ENCODE measurements at places on chromosomes 4 and X.

DNA sequence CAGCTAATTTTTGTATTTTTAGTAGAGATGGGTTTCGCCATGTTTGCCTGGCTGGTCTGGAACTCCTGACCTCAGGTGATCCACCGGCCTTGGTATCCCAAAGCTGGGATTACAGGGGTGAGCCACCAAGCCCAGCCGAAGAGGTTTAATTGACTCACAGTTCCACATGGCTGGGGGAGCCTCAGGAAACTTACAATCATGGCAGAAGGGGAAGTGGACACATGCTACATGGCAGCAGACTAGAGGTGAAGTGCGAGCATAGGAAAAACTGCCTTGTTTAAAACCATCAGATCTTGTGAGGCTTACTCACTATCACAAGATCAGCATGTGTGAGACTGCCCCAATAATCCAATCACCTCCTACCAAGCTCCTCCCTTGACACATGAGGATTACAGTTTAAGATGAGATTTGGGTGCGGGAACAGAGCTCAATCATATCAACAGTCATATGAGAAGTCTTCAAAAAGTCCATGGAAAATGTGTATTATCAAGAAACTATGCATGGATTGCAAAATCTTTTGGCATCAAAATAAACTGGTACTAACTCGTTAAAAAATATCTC is 25.8 kb upstream of the RPL39 start:
- DNase-seq, result no peak

GRCh38 chrX:113157496-113157895 is 316.9 kb upstream of the AMOT start:
- DNase-seq, result no peak

GRCh38 chr4:164293203-164293602 is 460.7 kb upstream of the SMIM31 start:
- no peak for DNase-seq

GRCh38 chrX:104745152-104745551 is 179.2 kb downstream of the IL1RAPL2 start:
- DNase-seq, result no peak

DNA sequence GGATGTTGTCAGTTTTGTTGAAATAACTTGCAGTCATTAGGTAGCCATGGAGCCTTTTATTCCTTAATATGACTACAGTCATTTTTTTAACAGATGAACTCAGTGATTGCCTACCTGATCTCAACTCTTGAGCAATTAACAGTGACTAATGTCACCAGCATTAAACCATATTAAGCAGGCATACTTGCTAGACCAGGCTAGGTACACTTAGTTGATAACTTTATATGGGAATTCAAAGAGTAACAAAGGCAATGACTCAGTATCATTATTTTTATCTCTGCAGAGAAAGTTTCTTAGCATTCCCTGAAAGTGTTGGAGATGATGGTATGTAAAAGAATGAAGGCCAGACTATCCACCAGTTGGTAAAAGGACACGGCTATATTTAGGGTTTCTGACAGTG is at the start of gene C4orf54:
TSS of gene C4orf54 (minus strand) at position 31 of the 400 bp plus-strand sequence. CDS start 3,180 bp downstream, outside the sequence.
- DNase-seq, result no peak

DNA sequence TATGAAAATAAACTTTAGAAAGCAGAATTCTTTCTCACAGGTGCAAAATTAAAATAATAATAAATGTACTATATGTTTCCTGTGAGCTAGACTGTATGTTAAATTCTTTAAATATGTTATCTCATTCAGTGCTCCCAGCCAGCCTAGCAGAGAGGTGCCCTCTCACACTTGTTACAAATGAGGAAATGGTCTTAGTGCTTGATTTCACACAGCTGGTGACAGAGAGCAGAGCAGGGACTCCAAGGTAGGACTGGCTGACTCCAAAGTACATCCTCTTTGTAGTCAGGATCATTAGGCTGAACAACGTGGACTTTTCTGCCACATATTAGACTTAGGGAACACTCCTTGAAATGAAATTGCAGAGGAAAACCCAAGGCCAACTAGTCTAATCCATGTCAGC is 72.0 kb upstream of the HHIP start:
- no peak for DNase-seq

DNA sequence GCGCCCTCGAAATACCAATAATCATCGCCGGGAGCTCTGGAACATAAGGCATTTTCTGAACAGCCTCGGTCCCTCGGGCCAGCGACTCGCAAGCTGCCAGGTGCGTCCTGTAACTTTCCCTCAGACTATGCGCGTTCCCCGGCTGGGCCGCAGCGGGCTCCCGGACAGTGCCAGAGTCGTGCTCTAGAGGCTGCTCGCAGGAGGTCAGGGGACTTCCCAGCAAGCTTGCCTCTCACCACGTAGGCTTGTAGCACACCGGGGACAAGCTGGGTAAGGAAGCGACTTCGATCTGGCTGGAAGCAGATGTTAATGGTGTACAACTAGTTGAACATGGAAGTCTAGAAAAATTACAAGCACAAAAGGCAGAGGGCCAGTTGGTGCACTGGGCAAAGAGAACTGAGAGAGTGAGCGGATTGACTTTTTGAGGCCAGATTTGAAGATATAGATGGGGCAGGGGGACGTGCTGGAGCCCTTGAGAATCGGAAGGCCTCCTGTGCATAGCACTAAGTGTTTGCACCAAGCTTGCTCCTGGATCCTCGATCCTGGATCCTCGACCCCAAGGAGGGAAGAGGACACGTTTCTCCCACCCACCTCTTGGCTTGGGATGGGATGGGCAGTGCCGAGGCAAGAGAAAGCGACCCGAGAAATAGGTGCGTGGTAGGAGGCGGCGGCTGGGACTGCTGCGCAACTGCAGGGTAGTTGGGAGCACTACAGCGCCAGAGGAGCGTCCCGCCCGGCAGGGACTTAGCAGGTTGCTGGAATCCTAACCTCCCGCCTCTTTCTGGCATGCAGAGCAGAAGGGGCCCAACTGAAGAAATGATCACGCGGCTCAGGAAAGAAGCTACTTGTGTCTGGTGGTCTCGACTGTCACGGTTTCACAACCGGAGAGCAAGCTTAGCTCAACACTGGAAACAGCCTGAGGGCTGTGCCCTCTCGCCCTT is 19.9 kb upstream of the ZIC3 start:
- DNase-seq, result no peak

DNA sequence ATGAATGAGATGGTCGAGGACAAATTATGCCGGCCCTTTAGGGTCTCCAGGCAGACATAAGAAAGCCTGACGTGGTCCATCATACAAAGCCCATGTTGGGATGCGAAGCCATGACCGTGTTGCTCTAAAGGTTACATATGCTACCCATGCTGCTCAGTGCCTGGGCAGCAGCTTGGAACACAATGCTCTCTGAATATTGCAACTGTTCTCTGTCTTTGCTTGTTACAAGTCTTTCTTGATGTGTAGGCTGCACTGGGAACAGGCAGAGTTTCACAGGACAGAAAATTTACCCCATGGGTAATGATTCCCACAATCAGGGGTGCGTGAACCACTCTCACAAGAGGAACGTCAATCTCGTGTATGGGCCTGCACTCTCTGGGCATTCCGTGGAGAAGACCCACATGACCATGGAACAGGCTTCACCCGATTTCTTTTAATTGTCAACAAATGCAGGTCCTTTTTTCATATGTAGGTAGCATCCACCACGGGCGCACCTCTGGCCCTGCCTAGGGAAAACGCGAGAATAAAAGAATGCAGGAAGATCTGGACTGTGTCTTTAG is 66.3 kb downstream of the NBDY start:
- DNase-seq, result no peak

DNA sequence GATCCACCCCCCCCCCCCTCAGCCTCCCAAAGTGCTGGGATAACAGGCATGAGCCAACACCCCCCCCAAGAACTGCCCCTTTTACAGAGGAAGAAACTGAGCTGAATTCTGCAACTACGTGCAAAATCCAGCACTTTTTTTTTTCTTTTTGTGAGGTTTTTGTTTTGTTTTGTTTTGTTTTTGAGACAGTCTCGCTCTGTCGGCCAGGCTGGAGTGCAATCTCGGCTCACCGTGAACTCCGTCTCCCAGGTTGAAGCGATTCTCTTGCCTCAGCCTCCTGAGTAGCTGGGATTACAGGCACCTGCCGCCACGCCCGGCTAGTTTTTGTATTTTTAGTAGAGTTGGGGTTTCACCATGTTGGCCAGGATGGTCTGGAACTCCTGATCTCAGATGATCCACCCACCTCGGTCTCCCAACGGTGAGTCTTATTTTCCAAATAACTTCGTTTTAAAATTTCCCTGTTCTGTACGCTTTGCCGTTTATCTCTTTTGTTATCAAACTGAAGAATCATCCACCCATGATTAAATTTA is 4.9 kb downstream of the CRLF2 start:
- DNase-seq, result no peak

GRCh38 chrX:134480061-134480460 is 20.1 kb downstream of the HPRT1 start:
- no peak for DNase-seq

DNA sequence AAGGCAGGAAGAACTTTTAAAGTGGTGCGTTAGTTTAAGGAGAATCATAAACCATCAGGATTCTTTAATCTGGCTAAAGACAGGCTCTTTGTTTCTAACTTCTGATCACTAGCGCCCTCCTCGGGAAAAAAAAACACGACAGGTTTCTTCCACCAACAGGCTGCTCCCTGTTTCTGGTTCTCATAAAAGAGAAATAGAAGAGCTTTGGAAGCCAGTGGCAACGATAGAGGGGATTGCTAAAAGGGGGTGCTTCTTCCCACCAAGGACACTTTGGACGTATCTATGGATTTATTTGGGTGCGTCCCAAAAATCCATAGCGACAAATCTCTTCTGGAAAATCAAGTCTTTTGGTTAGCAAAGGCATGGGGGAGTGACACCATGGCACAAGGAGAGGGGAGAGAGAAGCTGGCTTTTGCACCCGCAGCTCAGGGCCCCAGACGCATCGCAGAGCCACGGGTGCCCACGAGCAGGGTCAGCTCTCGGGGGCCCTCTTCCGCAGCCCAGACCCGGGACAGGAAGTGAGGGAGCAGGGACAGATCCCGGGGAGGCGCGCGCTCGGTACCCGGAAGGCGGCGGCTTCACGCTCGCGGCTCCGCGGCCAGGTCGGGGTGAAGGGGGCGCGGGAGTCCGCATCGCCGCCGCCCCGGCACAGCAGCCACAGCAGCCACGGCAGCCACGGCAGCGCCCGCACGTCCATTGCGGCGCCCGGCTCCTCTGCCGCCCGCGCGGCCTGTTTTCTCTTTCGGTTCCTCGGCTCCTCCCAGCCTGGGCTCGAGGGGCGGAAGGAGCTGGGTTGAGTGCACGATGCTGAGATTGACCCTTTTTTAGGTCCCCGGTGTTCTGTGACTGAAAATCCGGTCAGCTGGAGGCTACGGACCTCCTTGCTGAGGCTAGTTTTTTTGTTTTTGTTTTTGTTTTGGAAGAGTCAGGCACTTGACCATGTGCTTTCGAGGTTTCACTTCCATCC is at the start of gene CTSO:
TSS of gene CTSO (minus strand) at position 716 of the 967 bp plus-strand sequence. CDS start at position 697, 19 bp downstream.
- peak; percentile 66 for DNase-seq

GRCh38 chr4:119490335-119490734 is 138.3 kb downstream of the PDE5A start:
- peak; percentile 7 for DNase-seq

DNA sequence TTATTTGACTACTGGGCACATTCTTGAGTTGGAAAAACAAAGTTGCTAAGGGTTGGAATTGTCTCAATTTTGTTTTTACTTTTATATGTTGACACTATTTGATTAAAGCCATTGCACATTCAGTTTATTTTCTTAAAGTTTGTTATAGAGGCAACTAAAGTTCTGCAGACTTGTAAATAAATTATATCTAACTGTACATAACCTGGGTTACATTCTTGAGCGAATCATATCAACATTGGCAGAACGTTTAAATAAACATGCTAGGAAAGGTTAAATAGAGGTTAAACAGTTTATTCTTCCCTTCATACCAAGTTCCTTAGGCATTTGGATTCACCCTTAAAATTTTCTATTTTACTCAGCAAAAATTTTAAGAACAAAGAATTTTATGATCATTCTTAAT is 74.5 kb downstream of the UCHL1 start:
- no peak for DNase-seq

DNA sequence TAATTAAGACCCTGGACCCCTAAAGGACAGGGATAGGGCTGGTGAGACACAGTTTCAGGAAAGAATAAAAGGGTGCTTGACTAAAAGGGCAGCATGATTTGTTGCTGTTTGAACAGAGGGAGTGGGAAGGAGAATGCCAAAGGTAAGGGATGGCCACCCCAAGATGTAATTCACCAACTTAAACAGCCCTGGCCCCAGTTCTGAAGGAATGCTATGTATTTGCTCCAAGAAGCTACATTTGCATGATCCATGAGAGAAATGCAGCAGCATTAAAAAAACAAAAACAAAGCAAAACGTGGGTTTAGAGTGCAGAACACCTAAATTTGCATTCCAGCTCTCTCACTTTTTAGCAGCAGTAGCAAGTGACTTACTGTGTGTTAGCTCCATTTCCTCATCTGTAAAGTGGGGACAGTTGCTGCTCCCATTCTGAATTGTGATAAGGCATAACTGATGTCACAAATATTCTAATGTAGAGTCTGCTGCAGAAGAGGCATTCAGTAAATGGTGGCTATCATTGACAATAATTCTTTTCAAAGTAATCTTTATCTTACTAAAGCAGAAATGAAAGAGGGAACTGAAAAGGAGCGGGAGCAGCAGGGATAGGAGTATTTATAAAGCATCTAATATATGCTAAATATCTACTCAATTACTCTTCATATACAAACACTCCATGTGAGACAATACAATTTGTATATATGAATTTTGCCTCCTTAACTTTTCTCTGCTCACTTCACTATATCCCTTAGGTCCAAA is 115.8 kb downstream of the PPARGC1A start:
- DNase-seq, result no peak

- DNase-seq, result peak; percentile 49
Measured at GRCh38 chr4:157220371-157220881, at the start of gene GRIA2. GRIA2 (plus strand) TSS chr4:157220728; CDS start chr4:157221043, 315 bp downstream.

GRCh38 chrX:138945219-138945618 is 233.7 kb upstream of the FGF13 start:
- no peak for DNase-seq

- DNase-seq, result no peak
Measured at GRCh38 chr4:150050566-150050965, 27.7 kb upstream of the DCLK2 start.

GRCh38 chr4:152610131-152610530 is 69.7 kb downstream of the TMEM154 start:
- peak; percentile 39 for DNase-seq

DNA sequence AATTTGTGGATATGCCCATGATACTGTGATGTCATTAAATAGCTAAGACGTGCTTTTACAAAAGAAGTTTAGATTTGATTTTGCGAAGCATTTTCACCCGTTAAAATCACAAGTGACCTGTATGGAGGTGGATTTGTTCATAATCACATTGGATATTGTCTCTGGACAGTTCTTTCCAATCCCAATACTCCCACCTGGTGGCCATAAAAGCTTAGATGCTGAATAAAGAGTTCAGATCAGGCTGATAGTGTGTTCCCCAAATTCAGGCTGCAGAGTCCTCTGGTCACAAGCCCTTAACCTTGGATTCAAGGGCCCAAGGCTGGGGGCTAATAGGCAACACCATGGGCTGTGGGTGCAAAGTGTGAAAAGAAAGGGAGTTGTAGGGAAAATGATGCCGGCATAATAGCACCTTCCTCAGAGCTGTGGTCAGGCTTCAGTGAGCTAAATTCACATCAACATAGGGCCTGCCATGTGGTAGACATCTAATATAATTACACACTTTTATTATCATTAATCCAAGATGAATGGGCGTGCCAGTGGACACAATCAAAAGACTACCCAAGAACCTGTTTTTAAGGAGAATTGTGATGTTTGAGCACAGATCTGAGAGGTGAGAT is 28.1 kb downstream of the SMIM43 start:
- DNase-seq, result peak; percentile 72

GRCh38 chrX:123882391-123882790 is 22.5 kb downstream of the XIAP start:
- DNase-seq, result no peak
